Pericardium fibroblast (primary cell): ENCODE measurements at places on chromosomes 3 and 15. TPM values are rescaled to one million over a fixed set of nuclear protein-coding genes. Genes with fewer than 3 reads are reported as not detected.

Gene ROBO2
- total RNA-seq = 0.23 and 0.34 TPM in 2 replicates

Gene DZIP1L
- total RNA-seq = 9.2 and 14.9 TPM in 2 replicates

Gene WDR49
- not detected in 2 replicates for total RNA-seq

Gene PRR20G
- not detected in 2 replicates for total RNA-seq

Gene ANKUB1
- not detected in 2 replicates for total RNA-seq

Gene IL12A
- total RNA-seq = not detected in 2 replicates

Gene ZNF80
- not detected in 2 replicates for total RNA-seq

Gene MYL3
- 0.12 and 2.4 TPM in 2 replicates for total RNA-seq

Gene C3orf20
- total RNA-seq = 0.09 and 0.35 TPM in 2 replicates

Gene SNX1
- total RNA-seq = 30.1 and 34.8 TPM in 2 replicates

Gene IL17RB
- not detected in 2 replicates for total RNA-seq

Gene GNAT1
- not detected in 2 replicates for total RNA-seq

Gene BFSP2
- total RNA-seq = not detected in 2 replicates
